Right hindlimb (tissue), 1 donor: ENCODE measurements at places on chromosomes 3 and 15.

DNA sequence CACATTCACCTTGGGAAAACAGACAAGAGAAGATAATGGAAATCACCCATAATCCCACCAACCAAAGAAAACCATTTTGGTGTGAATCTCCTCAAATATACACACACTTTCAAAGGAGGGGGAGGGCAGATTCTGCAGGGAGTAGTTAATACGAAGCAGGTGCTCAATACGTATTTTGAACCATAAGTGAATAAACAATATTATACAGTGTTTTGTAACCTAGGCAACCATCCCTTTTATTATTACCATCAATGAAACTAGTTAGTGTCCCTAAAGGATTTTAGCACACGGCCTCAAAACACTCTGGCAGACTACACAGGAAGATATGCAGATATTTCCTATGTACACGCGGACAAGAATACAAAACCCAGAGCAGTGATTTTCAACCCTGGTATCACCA is 6.1 kb downstream of the OSBPL10 start:
- no peak for DNase-seq

DNA sequence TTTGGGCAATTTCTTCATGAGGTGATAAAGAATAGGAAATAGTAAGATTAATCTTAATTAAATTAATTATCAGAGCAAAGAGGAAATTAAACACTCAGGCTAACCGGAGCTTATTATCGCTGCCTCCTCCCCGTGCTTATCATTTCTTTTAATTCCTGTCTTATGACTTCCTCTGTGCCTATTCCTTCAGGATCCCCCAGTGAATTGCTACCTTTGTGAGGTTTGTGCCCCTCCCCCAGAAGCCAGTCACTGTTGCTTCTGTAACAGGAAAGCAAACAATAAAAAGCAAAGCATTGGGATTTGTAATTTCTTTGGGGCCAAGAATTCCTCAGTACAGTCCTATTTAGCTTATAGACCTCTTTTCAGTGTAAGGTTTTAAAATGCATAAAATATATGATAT is 164.5 kb downstream of the CADPS start:
- no peak for DNase-seq

GRCh38 chr3:111872979-111873378 is 13.9 kb downstream of the PHLDB2 start:
- DNase-seq, result no peak

DNA sequence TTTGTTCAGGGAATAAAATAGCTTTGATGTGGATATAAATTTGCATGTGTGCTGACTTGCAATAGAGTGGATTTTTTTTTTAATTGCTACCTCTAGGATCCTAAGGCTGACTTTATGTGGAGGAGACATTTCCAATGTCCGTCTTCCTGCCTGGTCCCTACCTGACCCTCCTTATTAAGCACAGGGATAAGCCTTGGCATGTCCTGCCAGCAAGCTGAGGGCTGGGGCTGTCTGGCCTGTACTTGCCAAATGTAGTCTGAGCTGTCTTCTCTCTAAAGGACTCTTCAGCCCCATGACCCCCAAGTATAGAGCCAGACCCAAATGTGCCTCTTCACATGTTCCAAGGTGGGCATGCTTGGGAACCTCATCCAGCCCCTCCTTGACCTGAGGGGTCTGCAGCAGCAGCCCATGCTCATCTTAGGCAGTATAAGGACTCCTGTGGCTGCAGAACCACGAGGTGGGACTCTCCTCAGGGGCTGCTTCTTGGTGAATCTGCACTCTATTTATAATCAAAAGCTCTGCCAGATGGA is 88.8 kb downstream of the CACNA1D start:
- DNase-seq, result no peak

GRCh38 chr15:58415636-58416035 is 16.2 kb upstream of the LIPC start:
- DNase-seq, result no peak

DNA sequence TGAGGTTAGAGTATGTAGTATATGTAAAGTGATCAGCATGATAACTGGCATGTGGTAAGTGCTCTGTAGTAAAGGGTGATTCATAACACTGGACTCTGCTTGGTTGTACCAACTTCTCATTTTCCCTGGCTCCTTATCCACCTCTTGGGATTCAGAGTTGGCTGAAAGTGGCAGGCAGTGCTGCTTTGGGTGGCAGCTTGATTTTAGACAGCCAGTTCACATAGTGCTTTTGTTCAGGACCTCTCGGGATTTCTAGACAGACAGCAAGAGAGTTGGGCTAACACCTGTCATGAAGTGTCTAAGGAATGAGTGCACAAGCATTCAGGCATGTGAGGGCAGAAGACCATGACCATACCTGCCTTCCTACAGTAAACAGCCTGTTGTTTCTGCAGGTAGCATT is 69.0 kb downstream of the RBM6 start:
- no peak for DNase-seq

DNA sequence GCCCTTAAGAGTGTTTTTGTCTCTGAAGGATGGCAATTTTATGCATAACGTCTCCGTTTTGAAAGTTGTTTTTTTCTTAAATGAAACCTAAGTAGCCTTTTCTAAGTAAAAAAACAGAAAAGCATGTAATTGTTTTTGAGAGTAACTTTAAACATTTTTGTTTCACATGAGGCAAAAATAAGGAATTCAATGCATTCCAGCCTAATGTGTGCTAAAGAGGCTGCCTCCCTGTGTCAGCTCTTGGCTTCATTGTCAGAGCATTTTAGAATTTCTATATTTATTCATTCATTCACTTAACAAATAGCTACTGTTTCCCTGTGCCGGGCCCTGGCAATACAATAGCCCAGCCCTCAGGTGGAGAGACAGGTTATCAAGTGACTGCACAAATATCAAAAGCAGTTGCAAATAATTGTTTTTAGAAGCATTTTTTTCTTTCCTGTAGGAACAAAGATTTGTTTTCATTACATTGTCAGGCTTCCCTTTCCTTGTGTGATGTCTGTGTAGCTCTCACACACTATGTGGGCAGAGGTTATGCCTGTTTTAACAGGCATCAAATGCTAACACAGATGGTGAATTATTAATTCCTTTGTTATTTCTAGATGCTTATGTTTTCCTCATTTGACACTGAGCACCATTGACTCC is 81.9 kb downstream of the CCK start:
- no peak for DNase-seq
